ENCODE measurements at places on chromosomes 2 and 18.

GRCh38 chr2:101162561-101163330 lies 11.6 kb upstream of the TBC1D8 start:
- no peak for DNase-seq

DNA sequence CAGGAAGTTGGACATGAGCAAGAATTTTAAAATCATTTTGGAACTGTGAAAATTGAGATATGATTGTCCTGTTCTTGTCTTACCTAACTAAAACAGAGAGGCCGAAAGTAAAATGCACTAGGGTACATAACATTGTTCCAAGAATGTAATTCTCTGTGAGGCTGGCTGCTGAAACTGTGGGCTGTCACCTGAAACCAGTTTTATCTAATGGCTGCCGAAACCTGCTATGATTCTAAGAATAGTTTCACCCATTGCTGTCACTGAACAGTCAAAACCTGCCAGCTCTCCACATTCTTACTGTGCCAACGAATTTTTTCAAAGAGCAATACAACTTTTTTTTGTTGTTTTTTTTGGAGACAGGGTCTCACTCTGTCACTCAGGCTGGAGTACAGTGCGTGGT lies 119.3 kb upstream of the ZSWIM2 start:
- DNase-seq, result no peak

DNA sequence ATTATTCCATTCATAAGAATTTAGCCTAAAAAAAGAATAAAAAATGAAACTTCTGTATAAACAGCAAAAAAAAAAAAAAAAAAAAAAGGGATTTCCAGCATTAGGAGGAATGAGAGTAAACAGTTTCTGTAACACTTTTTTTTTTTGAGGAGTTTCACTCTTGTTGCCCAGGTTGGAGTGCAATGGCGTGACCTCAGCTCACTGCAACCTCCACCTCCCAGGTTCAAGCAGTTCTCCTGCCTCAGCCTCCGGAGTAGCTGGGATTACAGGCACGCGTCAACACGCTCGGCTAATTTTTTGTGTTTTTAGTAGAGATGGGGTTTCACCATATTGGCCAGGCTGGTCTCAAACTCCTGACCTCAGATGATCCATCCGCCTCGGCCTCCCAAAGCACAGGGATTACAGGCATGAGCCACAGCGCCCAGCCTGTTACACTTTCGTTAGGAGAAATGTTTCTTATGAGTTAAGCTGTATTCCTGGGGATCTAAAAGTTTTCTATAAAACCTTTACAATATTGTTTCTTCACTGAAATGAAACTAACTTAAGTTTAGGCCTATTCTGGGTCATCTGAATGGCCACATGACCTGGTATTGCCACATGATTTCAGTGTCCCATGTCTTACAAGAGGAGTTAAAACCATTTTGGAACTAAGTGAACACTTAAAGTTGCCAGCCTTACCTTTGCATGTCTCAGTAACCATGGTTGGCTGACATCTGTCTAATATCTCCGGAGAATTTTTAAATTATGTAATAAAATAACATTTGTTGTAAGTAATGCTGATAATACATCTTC lies 17.5 kb downstream of the SMAD2 start:
- DNase-seq, result no peak

DNA sequence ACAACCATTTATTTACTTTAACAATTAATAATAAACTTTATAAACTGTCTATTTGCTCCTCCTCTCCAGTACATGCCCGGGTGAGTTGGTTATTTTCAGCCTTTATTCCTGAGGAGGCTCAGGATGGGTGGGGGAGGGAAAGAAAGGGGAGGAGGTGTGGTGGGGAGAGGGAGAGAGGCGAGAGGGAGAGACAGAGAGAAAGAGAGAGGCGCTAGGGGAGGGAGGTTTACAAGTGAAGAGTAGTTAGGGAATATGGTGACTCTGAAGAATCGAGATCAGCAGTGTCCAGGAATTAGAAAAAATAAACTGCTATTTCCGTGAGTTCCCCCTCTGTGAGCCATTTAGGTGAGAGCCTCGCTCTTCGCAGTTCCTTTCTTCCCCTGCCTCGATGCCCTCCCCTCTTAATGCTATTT lies 138.9 kb downstream of the MEIS1 start:
- no peak for DNase-seq

- no peak for DNase-seq
Measured at GRCh38 chr2:58923869-58924268, 682.7 kb upstream of the FANCL start.

- no peak for DNase-seq
Measured at GRCh38 chr18:74500372-74500771, 4.2 kb downstream of the CNDP2 start.

GRCh38 chr18:77178559-77178958 lies 46.0 kb upstream of the MBP start:
- no peak for DNase-seq

- no peak for DNase-seq
Measured at GRCh38 chr2:30608643-30609042, 161.6 kb downstream of the LCLAT1 start.

DNA sequence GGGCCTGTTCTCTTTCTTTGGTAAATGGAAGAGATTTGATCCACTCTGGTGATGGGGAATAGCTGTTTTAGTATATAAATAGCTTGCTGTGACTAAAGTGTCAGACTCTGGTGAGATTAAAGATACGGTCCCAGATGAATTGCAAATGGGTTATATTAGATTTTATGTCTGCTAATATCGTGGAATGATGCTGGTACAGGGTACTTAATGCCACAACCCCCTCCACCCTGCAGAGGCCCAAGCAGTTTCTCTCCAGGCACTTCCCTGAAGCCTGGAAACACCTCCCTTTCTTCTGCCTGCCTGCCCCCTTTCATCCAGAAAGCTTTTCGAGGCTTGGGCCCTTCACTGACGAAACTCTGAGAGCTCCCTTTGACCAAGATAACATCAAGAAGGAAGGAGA lies 21.4 kb upstream of the RFX8 start:
- DNase-seq, result no peak

DNA sequence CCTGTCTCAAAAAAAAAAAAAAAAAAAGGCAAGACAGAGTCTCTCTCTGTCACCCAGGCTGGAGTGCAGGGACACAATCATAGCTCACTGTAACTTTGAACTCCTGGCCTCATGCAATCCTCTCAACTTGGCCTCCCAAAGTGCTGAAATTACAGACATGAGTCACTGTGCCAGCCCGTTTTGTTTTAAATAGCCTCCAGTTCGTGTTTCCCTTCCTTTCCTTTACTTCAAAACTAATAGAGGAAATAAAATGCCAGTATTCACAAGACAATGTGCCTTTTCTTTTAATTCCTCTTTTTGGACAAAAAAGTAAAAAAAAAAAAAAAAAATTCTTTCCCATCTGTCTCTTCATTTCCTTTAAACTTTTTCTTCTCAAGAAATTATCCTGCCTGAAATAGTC lies 54.5 kb upstream of the ACMSD start:
- no peak for DNase-seq

DNA sequence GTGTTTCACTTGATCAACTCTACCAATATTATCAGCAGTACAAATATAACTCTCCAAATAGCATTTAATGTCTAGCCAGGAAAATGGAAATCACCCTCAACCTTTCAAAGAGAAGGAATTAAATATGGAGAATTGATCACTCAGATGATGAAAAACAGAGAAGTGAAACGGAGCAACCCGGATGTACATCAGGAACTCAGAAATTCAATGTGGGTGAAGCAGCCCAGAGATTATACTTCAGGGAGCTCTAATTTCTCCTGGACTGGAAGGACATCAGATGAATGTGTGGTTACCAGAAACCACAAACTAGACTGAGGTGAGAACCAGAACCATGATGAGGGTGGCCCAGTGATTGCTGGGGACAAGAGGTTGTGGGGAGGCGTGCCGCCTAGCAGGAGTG lies 35.5 kb upstream of the COBLL1 start:
- DNase-seq, result no peak

- DNase-seq, result no peak
Measured at GRCh38 chr18:31192086-31192776, 29.6 kb upstream of the DSC1 start.

DNA sequence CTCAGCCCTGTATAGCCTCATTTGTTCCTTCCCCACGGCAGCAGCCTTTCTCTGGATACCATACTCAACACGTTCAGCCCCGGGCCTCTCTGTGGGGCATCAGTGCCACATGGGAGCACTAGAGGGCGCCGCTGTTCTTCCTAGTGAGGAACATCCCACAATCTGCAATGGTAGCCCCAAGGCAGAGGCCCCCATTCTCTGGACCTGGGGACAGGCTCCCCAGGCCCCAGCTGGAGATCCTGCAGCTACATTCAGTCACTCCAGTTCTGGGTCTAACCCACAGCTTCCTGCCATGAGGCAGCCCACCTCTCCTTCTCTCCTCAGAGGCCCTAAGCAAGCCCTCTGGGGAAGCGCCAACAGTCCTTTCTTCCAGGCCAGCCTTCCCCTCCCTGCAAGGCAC lies 14.2 kb upstream of the SFXN5 start:
- DNase-seq, result peak; percentile 78

- no peak for DNase-seq
Measured at GRCh38 chr2:20447437-20448245, 767 bp downstream of the RHOB start.

- peak; percentile 16 for DNase-seq
Measured at GRCh38 chr18:31942291-31942998, 483 bp downstream of the TRAPPC8 start.

GRCh38 chr2:43402452-43402937 lies 176.1 kb upstream of the ZFP36L2 start:
- no peak for DNase-seq

- no peak for DNase-seq
Measured at GRCh38 chr18:21912339-21913239, 172.0 kb downstream of the MIB1 start.

GRCh38 chr18:47996091-47996541 lies 65.7 kb upstream of the SMAD2 start:
- DNase-seq, result no peak

- no peak for DNase-seq
Measured at GRCh38 chr2:85134896-85135659, 1.9 kb downstream of the TCF7L1 start.

DNA sequence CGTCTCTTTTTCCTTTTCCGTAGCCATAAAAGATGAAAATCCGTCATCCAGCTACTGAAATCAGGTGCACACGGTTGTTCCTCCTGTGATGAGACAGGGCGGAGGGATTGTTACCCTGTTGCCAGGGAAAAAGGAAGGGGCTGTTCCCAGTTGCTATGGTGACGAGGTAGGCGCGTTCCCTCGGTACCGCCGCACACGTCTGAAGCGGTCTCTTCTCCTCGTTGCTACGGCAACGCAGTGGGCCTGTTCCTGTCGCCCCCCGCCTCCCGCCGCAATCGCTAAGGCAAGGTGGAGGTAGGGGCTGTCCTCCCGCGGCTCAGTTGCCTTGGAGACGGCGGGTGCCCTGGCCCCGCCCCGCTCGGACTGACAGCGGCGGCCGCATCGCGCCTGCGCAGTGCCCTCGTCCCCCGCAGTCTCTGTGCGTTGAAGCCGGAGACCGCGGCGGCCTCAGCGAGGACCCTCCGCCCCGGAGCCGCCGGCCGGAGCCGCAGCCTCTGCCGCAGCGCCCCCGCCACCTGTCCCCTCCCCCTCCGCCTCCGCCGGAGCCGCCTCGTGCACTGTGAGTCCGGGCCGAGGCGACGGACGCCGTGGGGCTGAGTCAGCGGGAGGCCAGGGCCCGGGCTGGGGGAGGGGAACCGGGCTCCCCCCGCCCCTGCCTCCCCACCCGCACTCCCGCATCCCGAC lies at the start of gene MAPRE3:
Gene MAPRE3, plus strand, starts transcription at position 394 of the 684 bp plus-strand sequence. CDS start 51,582 bp downstream, outside the sequence.
- peak; percentile 60 for DNase-seq

DNA sequence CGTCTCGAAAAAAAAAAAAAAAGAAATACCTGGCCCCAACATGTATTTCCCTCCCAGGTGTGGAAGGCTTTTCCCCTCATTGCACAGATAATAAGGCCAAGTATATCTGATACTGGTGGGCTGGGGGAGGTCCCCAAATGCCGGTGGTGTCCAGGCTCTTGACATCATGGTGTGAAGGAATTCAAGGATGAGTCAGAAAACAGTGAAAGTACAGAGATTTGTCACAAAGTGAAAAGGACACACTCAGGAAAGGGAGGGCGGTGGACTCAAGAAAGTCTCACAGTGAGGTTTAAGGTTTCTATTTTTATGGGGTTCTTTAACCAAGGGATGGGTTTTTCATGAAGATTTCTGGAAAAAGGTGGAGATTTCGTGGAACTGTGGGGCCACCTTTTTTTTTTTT lies 37.8 kb upstream of the FZD5 start:
- DNase-seq, result no peak

Measured in activated T-cell treated with anti-CD3 and anti-CD28 coated beads for 4 hours (primary cell).